HT-29 (cell line): ENCODE measurements at places on chromosomes 5 and 9. TPM values are rescaled to one million over a fixed set of nuclear protein-coding genes. Genes with fewer than 3 reads are reported as not detected.

PCDH1 gene
- 108 and 131 TPM in 2 replicates for total RNA-seq

NUDT12 gene
- 3.3 and 5.1 TPM in 2 replicates for total RNA-seq

SLC34A1 gene
- total RNA-seq: not detected in 2 replicates

PCSK1 gene
- not detected in 2 replicates for total RNA-seq

ISOC1 gene
- total RNA-seq: 20.0 and 23.7 TPM in 2 replicates

SCGB3A2 gene
- not detected in 2 replicates for total RNA-seq

TMEFF1 gene
- total RNA-seq: not detected in 2 replicates

PCDHA9 gene
- total RNA-seq: not detected in 2 replicates

S100Z gene
- total RNA-seq: not detected in 2 replicates

PPP1R26 gene
- 40.1 and 41.0 TPM in 2 replicates for total RNA-seq

GDNF gene
- total RNA-seq: not detected in 2 replicates

LAMC3 gene
- not detected in 2 replicates for total RNA-seq

HMCN2 gene
- under 0.01 TPM in 1 of 2 replicates, not detected in the other for total RNA-seq

SGCD gene
- not detected in 2 replicates for total RNA-seq

STK32A gene
- total RNA-seq: not detected in 2 replicates

PAEP gene
- total RNA-seq: not detected in 2 replicates

ORM2 gene
- not detected in 2 replicates for total RNA-seq

PCDHB11 gene
- total RNA-seq: 0.23 TPM in 1 of 2 replicates, not detected in the other

FBP1 gene
- total RNA-seq: 53.5 and 63.3 TPM in 2 replicates

CACNA1B gene
- not detected in 2 replicates for total RNA-seq

C1QTNF3 gene
- total RNA-seq: 2.7 and 2.9 TPM in 2 replicates

ORM1 gene
- total RNA-seq: not detected in 2 replicates

SYNPO gene
- 0.44 and 0.56 TPM in 2 replicates for total RNA-seq

FAM78A gene
- total RNA-seq: 0.57 and 1.2 TPM in 2 replicates

FBXO4 gene
- 6.2 and 7.5 TPM in 2 replicates for total RNA-seq

MCC gene
- not detected in 2 replicates for total RNA-seq

OR2V2 gene
- not detected in 2 replicates for total RNA-seq

ANKRD18B gene
- not detected in 2 replicates for total RNA-seq

HTR4 gene
- 0.15 TPM in 1 of 2 replicates, not detected in the other for total RNA-seq

ABO gene
- 3.1 and 4.8 TPM in 2 replicates for total RNA-seq

N4BP3 gene
- 0.39 and 0.81 TPM in 2 replicates for total RNA-seq

FAT2 gene
- not detected in 2 replicates for total RNA-seq

NOP16 gene
- total RNA-seq: 77.1 and 82.4 TPM in 2 replicates

KCNMB1 gene
- total RNA-seq: not detected in 2 replicates

FNBP1 gene
- total RNA-seq: 2.4 and 3.1 TPM in 2 replicates

GFI1B gene
- total RNA-seq: not detected in 2 replicates

CERCAM gene
- 0.25 TPM in 1 of 2 replicates, not detected in the other for total RNA-seq

ABCA1 gene
- 2.0 and 4.5 TPM in 2 replicates for total RNA-seq

STPG3 gene
- not detected in 2 replicates for total RNA-seq

FGD3 gene
- total RNA-seq: 12.8 and 14.7 TPM in 2 replicates

GAS1 gene
- 0.03 and 0.21 TPM in 2 replicates for total RNA-seq

NR6A1 gene
- 3.4 and 4.7 TPM in 2 replicates for total RNA-seq

INVS gene
- 5.9 and 10.4 TPM in 2 replicates for total RNA-seq

LTC4S gene
- total RNA-seq: not detected in 2 replicates

OR1L8 gene
- total RNA-seq: not detected in 2 replicates

MLANA gene
- total RNA-seq: not detected in 2 replicates

TUSC1 gene
- 16.6 and 17.9 TPM in 2 replicates for total RNA-seq

BARHL1 gene
- total RNA-seq: not detected in 2 replicates

SPINK6 gene
- not detected in 2 replicates for total RNA-seq

EFNA5 gene
- 4.9 and 5.9 TPM in 2 replicates for total RNA-seq

SNCB gene
- not detected in 2 replicates for total RNA-seq

ODF2 gene
- 34.2 and 36.0 TPM in 2 replicates for total RNA-seq

DNM1 gene
- 83.8 and 87.7 TPM in 2 replicates for total RNA-seq

PCDHA11 gene
- not detected in 2 replicates for total RNA-seq

TXNDC8 gene
- total RNA-seq: not detected in 2 replicates

ELP1 gene
- 14.7 and 24.4 TPM in 2 replicates for total RNA-seq
